ENCODE measurements at places on chromosomes 4 and X.

DNA sequence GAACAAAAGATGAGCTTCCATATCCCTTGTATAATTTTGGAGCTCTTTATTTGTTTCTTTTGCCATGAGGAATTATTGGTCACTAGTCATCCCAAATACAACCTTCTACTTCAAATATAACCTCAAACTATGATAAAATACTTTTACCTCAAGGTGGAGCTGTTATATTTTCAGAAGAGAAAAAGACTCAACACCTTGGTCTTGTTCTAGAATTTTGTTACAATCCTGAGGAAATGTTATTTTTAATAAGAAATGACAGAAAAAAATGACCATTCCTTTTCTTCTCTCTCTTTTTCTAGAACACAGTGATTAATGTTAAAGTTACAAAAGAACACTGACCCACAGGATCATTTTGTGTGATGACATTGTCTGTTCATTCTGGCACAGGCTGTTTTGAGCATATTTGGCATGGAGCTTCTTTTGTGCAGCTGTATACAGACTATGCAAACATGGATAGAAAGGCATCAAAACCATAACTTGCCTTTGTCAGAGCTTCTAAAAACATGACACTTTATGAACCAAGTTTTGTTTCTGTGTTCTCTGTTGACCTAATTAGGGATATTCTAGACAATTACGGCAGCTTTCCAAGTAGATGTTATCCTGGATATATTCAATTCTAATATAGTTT lies 159.6 kb upstream of the CTSO start:
- DNase-seq: no peak

GRCh38 chrX:155071694-155072280 lies 479 bp downstream of the BRCC3 start:
- peak; percentile 5 for DNase-seq

DNA sequence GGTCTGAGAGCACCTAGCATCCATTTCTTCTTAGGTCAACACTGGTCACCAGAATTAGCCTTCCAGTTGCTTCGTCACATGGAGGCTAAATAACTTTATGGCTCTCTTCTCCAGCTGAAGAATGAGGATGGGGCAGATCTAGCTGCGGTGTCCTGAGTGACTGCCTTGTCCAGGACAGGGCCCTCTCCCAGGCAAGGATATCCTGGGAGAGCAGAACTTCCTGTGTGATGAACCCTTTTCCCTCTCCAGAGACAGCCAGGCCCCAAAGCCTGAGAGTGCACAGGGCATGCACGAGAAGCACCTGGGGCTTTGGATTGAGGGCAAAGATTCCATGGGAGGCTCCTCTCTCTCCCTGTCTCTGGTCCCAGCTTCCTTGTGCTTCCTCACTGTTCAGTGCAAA lies 108.2 kb upstream of the MAMLD1 start:
- no peak for DNase-seq

DNA sequence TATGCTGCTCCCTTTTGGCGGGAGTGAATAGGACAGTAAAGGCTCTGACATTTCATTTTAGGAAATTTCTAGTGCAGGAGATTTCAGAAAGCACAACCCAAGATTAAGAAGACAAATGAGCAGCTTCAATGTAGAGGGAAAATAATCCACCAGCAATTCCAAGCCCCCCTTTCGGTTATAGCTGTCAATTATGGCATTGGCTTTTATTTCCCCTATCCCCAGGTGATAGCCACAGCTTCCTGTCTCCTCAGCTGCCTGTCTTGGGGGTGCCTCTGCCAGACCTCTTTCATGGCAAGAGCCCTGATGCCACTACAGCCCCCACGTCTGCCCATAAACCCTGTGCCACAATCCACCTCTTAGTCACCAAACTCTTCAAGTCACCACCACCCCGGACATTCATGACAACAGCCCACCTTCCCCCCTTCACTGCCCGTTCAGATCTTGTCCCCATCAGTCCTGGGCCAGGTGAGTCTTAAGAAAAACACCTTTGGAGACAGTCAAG lies 48.4 kb upstream of the CLNK start:
- no peak for DNase-seq

DNA sequence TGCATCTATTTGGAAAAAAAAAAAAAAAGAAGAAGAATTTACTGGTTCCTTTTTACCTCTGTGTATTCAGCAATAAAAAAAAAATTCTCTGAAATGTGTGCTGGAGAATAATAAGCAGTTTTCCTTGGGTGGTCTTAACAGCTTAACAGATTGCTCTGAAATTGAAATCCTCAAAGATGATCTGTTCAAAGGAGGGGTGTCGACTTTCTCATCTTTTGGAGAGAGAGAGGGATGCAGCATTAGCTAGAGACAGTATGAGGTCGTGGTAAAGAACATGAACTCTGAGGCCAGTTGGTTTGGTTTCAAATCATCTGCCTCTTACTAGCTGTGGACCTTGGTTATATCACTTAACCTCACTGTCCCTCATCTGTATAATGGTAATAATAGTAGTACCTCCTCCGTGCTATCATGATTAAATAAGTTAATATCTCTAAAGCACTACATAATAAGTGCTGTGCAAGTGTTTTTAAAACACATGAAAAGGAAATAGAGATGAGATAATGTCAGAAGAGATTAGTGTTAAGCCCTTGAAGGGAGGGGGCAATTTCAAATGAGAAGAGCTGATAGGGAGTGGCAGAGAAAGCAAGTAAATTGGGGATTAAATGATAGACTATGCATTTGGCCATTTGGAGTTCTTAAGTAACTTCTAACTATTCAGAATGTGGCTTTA lies 109.9 kb upstream of the LIMCH1 start:
- DNase-seq: no peak

GRCh38 chrX:84735025-84735424 lies 232.8 kb upstream of the HDX start:
- no peak for DNase-seq

GRCh38 chr4:22485737-22486136 lies 30.1 kb downstream of the ADGRA3 start:
- DNase-seq: no peak

- no peak for DNase-seq
These were observed 352.4 kb downstream of the GRIA2 start for GRCh38 chr4:157572951-157573350.

DNA sequence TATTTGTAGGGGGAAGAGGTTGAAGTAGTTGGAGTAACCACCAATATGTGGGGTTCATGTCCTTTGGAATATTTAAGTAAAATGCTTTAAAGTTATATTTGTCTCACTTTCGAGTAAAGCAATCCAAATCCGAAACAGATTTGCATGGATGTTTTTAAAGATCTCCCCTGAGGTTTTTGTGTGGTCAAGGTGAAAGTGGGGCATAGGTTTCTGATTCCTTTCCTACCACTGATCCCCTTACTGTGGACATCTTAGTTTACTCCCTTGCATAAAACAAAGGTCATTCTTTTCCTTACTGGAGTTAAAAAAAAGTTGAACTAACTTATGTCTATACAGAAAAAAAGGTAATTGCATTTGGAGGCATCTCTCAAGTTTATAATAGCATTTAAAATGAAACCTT lies 71.9 kb upstream of the PHOX2B start:
- no peak for DNase-seq

DNA sequence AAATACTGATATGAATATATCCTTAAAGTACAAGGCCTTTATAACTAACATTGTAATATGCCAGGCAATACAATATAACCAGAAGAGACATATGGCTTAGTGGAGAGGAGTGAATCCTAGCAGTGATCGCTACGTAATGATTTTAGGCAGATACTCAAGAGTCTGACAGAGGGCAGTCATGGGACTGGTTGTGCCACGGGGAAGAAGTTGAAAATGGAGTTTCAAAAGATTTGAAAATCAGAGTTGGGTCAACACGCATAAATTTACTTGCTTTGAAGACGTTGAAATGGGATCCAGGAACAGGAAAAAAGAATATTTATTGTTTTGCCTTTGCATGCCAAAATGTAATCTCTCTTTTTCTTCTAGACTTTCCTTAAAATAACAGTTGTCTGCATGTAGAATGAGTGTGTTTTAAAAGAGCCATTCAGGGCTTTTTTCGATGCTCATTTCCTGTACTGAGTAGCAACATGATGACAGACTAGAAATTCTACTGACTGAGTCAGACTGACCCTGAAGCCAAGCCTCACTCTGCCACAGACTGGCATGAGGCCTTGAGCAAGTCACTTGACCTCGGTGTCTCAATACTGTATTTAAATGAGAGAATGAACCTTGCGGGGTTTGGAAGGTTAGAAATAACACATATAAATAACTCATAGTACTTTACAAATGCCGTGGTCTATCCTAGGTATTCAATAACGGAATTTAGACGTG lies 8.1 kb upstream of the SMS start:
- no peak for DNase-seq

GRCh38 chr4:74109870-74110605 lies 11.0 kb upstream of the CXCL2 start:
- DNase-seq: no peak

- no peak for DNase-seq
These were observed 81.3 kb upstream of the LIMCH1 start for GRCh38 chr4:41456559-41457101.

GRCh38 chrX:17500145-17500579 lies 125.2 kb downstream of the NHS start:
- DNase-seq: no peak

DNA sequence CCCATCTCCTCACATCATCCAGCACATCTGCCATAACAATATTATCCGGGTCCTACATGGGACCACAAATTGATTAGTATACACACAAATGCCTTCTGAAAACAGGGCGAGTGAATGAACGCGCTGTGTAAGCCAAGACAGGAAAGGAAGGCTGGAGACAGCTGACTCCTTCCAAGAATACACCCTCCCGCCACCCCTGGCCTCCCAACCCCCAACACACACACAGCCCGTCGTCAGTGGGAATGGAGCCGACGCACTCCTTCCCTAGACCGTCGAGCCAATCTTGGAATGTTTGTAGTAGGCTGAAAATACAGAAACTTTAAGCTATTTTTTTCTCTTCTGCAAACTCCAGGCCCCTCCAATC lies 319 bp upstream of the MAGEH1 start:
- DNase-seq: no peak
